Colonic mucosa (tissue), 4 donors: ENCODE measurements at places on chromosomes 3 and 15.

DNA sequence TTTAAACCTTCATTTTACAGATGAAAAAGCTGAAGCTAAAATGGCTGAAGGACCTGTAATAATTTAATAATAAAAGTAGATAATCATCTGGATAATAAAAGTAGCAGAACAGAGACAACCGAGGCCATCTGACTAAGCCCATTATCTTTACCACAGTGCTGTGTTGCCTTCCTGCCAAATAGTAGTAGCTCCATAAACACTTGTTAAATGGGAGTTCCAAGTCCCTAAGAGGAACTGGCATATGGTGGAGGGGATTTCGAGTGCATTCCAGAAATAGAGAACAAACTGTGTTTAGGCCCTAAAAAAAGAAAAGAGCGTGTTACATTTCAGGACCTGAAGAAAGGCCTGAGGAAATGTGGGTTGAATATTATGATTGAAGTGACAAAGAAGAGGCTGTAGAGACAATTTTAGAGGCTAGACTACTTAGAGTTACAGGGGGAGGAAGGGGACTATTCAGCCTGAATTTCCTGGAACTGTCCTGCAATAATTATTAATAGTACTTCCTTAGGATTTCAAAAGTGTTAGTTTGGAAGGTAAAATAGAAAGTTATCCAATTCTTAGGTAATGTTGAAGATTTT lies 424.3 kb downstream of the ROBO2 start:
- no peak for DNase-seq

DNA sequence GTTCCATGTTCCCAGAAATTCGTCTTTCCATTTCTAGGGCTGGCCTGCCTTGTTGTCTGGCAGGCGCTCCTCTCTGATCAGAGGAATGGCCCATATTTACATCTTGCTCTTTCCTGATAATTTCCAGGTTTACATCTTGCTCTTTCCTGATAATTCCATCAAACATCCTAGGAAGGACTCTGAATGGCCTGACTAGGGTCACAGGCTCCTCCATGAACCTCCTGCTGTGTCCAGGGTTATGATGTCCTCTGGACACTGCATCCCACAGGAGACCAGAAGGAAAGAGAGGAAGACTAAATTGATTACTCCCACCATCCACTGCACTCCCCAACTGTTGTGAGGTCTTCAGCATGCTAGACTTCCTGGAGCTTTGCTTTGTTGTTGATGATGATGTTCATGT lies 75.4 kb downstream of the CLSTN2 start:
- no peak for DNase-seq

DNA sequence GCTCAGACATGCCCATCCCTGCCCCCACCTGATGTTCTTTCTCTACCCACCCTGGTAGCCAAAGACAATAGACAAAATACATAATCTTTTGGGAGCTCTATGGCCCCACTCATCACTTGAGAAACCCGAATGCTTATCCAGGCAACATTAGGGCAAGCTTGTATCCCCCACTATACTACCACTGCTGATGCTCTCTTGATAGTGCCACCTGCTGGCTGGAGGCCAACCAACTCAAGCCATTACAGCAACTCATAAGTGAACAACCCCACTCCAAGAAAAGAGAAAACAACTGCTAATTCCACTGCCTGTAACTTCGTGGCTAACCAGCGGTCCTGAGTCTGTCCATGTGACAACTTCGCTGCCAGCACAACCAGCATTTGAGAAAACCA lies 342.5 kb upstream of the TGFBR2 start:
- DNase-seq: no peak

GRCh38 chr3:184742676-184743135 lies 30.8 kb upstream of the MAGEF1 start:
- DNase-seq: no peak

GRCh38 chr3:25689226-25689625 lies 24.5 kb upstream of the TOP2B start:
- DNase-seq: no peak

DNA sequence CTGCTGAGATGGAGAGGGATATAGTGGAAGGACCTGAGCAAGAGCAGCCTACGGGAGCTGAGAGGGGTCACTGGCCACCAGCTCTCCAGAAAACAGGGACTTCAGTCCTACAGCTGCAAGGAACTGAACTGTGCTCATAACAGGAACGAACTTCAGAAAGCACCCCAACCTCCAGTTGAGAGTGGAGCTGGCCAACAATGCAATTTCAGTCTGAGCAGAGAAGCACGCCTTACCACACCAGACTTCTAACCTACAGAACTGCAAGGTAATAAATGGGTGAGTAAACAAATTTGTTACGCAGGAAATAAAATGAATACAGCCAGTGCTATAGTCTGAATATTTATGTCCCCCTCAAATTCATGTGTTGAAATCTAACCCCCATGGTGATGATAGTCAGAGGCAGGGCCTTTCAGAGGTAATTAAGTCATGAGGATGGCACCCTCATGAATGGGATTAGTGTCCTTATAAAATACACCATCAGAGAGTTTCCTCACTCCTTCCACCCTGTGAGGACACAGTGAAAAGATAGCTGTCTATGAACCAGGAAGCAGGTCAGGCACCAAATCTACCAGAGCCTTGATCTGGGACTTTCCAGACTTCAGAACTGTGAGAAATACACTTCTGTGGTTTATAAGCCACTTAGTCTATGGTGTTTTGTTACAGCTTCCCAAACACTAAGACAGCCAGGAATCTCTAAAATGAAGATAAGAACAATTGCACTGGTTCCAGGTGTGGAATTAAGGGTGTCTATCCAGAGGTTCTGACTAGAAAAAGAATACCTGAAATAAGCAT lies 58.6 kb downstream of the SYNM start:
- DNase-seq: no peak

- DNase-seq: no peak
Measured at GRCh38 chr3:162072656-162073164, 576.1 kb downstream of the OTOL1 start.

DNA sequence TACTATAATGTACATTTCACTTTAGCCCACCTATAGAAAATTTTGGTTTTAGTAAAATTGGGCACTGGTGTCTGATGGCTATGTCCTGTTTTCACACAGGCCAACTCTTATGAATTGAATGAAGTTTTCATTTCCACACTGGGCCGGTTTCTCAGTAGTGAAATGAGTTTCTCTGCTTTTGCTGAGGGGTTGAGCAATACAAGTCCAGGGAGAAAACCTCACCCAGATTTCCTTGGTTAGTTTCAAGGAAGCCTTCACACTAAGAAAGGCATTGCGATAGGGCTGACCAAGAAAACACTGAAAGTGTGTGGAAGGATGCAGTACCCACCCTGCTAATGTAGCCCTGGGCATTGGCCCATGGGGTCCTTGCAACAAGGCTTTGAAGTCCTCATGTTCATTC lies 331.5 kb upstream of the CFAP20DC start:
- DNase-seq: no peak

DNA sequence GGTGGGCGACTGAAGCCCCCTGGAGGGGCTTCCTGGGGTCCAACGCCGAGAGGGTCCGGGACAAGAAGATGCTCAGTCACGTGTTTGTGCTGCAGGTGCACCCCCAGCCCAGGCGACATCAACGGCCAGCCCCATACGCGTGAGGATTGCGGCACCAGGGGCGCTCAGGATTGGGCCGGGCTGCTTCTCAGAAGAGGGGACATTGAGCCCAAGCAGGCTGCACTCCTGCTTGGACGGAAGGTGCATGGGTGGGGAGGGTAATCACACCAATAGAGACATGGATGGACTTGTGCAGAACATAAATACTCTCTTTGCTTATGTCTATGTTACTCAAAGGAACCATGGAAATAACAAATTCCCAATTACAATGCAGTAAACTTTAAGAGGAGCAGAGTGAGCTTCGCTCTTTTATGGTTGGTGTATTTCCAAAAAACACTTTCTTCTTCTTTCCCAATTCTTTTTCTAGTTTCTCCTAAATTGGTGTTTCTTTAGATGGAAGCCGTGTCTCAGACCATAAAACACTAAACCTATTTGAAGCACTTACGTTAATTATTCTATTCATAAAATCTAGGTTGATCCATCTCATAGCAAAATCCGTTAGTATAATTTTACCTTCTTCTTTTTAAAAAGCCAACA lies 182.7 kb downstream of the GOLGA6L6 start:
- no peak for DNase-seq

DNA sequence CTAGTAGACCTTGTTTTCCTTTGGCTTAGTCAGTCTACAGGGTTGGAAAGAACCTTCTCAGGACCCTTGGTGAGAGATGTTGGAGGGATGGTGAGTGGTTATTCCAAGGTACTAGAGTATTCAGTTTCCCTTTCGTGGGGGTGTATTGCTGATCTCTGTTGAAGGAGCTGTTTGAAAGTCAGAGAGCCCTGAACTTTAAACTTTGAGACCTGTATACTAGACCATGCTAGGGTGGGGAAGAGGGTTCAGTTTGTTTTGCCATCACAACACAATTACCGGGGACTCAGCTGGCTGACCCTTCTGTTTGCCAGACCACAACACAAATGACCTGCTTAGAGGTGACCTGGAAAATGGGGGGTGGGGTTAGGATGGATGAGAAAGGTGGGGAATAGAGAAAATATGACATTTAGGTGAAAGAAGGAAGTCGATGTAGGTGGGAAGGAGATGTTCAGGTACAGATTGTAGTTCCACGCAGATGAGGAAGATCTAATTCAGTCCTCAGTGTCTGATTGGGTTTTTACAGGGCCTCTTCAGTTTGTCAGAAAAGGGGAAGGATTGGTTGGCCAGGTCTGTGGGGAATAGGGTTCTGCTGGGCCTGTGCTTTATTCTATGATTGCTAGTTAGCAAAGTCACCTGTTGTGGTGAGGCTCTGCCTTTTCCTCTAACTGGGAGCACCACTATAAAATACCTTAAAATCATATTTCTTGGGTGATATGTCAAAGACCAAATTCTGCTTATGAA lies 6.8 kb downstream of the UBE2E2 start:
- no peak for DNase-seq

GRCh38 chr15:62601777-62602545 lies 436.9 kb upstream of the C2CD4B start:
- no peak for DNase-seq

DNA sequence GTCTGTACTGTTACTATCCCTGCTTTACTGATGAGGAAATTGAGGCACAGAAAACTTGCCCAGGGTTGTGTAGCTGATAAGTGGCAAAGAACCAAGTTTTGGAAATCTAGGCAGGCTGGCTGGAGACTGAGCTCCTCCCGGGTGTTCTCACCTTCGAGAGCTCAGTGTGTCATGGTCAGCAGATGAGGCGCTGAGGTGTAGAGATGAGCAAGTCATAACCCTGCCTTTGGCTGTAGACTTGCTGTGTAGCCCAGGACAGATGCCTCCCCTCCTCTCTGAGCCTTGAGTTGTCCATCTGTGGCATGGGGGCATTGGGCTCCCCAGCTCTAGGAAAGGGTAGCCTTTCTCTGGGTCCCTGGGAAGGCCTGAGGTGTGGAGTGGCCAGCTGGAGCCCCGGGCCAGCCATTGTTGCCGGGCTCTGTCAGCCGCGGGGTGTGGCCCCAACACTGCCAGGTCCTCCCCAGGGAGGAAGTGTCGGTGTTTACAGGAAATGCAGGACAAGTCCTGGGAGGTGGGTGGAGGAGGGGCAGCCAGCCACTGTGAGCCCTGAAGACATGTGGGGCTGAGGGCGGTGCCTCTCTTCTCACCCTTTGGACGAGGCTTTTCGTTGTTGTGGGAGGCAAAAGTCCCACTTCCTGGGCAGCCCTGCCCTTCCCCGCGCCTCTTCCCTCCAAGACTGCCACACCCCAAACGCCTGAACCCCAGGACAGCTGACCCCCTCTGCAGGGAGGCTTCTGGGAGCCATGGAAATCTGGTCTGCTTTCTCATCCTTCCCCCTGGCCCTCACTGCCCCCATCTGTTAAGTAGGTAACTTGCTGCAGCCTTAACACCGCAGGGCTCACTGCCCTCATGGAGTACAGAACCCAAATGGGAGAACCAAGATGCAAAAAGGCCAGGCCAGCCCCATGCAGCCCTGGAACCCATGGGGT lies 29.1 kb downstream of the FGD5 start:
- DNase-seq: peak; percentile 81

DNA sequence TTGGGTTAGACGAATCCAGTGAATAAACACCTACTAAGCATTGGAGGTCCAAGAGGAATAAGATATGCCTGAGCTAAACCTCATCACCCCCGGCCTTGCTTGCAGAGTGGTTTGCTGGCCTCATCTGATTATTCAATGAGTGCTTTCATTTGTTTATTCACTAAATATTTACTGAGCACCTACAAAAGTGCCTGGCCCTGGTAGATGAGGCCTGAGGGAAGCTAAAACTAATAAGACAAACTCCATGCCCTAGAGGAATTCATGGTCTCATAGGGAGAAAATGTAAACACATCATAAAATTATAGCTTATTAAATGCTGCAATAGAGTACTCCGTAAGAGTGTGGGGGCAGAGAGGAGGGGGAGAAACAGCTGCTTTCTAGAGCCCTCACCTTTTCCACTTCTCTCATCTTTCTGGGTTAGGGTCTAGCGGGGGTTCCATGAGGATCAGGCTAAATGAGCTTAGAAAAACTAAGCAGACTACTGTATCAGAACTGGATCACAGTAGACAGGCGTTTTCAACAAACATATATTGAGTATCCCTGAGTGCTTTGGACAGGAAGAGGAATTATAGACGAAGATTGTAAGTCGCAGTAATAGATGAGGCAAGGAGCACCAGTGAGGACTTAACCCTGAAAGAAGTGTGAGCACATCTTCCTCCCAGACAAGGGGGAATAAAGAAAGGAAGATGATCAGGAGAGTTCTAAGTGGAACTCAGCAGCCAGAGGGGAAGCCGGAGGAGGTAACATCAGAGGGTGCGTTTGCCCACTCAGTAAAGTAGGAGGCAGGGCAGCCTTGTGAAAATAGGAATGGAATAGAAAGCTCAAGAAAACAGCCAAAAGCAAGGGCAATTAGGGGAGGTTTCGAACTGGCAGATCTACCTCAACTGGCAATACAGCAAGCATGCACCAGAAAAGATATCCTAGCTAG lies 31.5 kb upstream of the LAMP3 start:
- DNase-seq: no peak

GRCh38 chr3:86969500-86970189 lies 21.3 kb downstream of the VGLL3 start:
- DNase-seq: peak; percentile 35

- no peak for DNase-seq
Measured at GRCh38 chr15:34942363-34942762, 27.2 kb downstream of the AQR start.

DNA sequence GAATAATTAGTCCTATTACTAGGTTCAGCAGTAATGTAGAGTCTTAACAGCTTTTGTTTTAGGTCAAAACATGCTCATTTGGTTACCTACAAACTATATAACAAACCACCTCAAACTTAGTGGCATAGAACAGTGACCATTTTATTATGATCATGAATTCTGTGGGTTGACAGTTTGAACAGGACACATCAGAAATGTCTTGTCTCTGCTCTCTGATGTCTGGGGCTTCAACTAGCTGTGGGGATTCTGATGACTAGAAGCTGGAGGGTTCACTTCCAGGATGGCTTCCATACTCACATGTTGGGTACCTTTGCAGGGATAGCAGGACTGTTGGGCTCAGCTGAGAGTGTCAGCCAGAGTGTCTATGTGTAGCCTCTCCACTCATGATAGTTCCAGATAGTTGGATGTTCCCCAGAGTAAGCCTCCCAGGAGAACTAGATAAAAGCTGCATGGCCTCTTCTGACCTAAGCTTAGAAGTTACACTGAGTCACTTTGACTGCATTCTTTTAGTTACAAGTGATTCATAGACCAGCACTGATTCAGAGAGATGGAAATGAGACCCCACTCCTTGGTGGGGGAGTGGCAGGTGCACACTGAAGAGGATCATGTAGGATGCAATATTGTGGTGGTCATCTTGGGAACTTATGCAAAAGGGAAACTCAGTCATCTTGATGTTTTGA lies 32.6 kb downstream of the PLCL2 start:
- DNase-seq: no peak
